ENCODE measurements at places on chromosomes 6 and 20. TPM values are rescaled to one million over a fixed set of nuclear protein-coding genes. Genes with fewer than 3 reads are reported as not detected.
A peak's percentile ranks its signal among the peaks of the same experiment; 100 is the strongest.

Gene ASIP
- total RNA-seq: not detected

Gene FILIP1
- total RNA-seq: 4.3 TPM

Gene RUNX2
- 2.7 TPM for total RNA-seq

Gene IBTK
- 41.1 TPM for total RNA-seq

DNA sequence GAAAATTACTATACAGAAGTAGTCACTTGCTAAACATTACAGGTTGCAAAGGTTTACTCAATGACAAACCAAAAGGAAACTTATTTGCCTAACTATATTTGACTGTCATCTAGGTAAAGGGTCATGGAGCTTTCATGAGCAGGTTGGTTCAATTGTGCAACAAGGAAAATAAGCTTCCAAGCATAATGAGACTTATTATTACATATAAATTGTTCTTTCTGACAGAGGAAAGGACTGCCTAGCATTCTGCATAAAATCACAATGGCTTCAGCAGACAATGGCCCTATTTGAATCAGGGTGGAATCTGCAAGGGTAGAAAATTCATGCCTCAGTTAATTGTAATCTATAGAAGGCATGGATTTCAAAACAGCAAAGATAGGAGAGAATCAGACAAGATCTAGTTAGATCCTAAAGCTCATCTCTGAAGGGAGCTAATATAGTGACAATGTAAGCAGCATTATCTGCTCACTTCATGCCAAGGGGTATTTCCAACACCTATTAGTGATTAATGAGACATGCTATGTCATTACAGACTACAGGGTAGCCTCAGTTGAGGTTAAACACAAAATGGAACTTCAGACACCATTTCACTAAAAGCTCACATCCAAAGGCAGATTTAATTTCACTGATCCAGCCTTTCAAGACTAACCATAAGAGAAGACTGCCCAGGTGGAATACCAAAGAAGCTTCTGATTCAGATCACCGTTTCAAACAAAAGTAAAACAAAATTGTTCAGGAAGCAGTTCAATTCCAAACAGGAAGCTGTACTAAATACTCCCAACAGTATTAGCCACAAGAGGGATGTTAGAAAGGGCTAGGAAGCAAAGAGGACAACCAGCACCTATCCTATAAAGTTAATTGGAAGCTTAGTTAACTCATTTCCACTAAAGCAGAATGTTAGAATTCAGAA, 8.5 kb downstream of the STAU1 start:
- H3K27ac ChIP-seq: peak overlapping the region; percentile 75
- H3K36me3 ChIP-seq: no peaks in the 10 kb centered on the region
- no peak overlapping the region for H3K4me3 ChIP-seq
- no peaks in the 10 kb centered on the region for H3K4me1 ChIP-seq
- H3K27me3 ChIP-seq: no peaks in the 10 kb centered on the region

- no peaks in the 10 kb centered on the region for H3K4me1 ChIP-seq
- H3K27ac ChIP-seq: no peak overlapping the region
- no peaks in the 10 kb centered on the region for H3K27me3 ChIP-seq
- H3K4me3 ChIP-seq: no peak overlapping the region
- no peak for DNase-seq
- no peaks in the 10 kb centered on the region for H3K36me3 ChIP-seq
These were observed 261.4 kb upstream of the IRAK1BP1 start for GRCh38 chr6:78605909-78606446.

GRCh38 chr6:160041608-160042007, 72.7 kb downstream of the IGF2R start:
- DNase-seq: peak; percentile 66
- no peak overlapping the region for H3K4me3 ChIP-seq
- no peaks in the 10 kb centered on the region for H3K36me3 ChIP-seq
- H3K27ac ChIP-seq: no peak overlapping the region
- H3K27me3 ChIP-seq: no peaks in the 10 kb centered on the region

DNA sequence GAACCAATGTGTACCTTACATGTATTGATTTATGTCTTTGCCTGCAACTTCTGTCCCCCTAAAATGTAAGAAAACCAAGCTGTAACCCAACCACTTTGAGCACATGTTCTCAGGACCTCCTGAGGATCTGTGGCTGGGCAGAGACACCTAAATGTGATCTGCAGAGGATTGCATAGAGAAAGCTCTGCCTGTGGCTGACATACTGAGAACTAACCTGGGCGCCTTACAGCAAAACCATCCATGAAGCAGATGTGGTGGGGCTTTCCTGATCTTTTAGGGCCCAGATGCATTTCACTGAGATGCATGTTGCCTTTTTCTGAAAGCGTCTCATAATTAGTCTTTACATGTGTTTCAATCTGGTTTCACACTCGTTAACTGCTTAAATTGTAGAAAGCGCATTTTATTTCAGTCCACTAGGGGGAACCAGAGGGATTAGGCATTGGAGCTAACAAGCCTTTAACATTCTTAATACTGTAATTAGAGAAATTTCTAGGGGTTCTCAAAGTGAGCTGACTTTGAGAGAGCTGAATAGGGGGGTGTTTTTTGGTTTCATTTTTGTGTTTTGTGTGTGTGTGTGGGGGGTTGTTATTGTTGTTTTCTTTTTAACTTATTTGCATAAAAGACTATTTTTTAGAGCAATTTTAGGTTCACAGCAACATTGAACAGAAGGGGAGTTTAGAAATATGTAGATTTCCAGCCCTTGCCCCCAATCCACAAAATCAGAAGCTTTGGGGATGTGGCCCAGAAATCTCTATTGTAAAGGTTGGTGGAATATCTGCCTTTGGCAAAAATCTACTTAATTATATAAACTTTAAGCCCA, 50.9 kb upstream of the FAM184A start:
- H3K4me3 ChIP-seq: no peak overlapping the region
- DNase-seq: no peak
- no peaks in the 10 kb centered on the region for H3K36me3 ChIP-seq
- no peaks in the 10 kb centered on the region for H3K4me1 ChIP-seq
- H3K27me3 ChIP-seq: no peaks in the 10 kb centered on the region
- no peak overlapping the region for H3K27ac ChIP-seq

DNA sequence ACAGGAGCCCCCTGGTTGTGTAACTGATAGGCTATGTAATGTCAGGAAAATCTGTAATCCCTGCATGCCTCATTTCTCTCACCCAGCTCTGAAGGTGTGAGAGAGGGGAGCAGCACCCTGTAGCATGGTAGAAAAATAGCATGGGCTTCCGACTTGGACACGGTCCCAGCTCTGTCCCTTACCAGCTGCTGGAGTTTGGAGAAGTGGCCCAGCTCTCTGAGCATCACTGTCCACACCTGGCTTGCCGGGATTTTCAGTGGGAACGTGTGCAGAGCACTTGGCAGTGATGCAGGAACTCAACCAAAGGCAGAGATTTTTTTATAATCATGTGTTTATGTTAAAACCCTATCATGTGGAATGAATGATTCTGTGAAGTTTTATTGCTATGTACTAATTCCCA, 34.6 kb downstream of the STK35 start:
- H3K36me3 ChIP-seq: no peaks in the 10 kb centered on the region
- H3K27ac ChIP-seq: no peak overlapping the region
- H3K4me3 ChIP-seq: no peak overlapping the region
- no peaks in the 10 kb centered on the region for H3K27me3 ChIP-seq
- DNase-seq: no peak

GRCh38 chr20:9236458-9236857, 167.6 kb downstream of the PLCB4 start:
- H3K4me3 ChIP-seq: no peak overlapping the region
- no peaks in the 10 kb centered on the region for H3K36me3 ChIP-seq
- no peak overlapping the region for H3K27ac ChIP-seq
- no peaks in the 10 kb centered on the region for H3K4me1 ChIP-seq

GRCh38 chr6:36141961-36142360, 11.6 kb downstream of the MAPK13 start:
- H3K4me1 ChIP-seq: no peaks in the 10 kb centered on the region
- H3K27me3 ChIP-seq: no peaks in the 10 kb centered on the region
- no peak overlapping the region for H3K27ac ChIP-seq
- H3K36me3 ChIP-seq: no peaks in the 10 kb centered on the region

GRCh38 chr6:15023448-15023847, 222.4 kb upstream of the JARID2 start:
- no peak overlapping the region for H3K27ac ChIP-seq
- no peak for DNase-seq
- H3K27me3 ChIP-seq: no peaks in the 10 kb centered on the region
- no peaks in the 10 kb centered on the region for H3K36me3 ChIP-seq
- H3K4me3 ChIP-seq: no peak overlapping the region

DNA sequence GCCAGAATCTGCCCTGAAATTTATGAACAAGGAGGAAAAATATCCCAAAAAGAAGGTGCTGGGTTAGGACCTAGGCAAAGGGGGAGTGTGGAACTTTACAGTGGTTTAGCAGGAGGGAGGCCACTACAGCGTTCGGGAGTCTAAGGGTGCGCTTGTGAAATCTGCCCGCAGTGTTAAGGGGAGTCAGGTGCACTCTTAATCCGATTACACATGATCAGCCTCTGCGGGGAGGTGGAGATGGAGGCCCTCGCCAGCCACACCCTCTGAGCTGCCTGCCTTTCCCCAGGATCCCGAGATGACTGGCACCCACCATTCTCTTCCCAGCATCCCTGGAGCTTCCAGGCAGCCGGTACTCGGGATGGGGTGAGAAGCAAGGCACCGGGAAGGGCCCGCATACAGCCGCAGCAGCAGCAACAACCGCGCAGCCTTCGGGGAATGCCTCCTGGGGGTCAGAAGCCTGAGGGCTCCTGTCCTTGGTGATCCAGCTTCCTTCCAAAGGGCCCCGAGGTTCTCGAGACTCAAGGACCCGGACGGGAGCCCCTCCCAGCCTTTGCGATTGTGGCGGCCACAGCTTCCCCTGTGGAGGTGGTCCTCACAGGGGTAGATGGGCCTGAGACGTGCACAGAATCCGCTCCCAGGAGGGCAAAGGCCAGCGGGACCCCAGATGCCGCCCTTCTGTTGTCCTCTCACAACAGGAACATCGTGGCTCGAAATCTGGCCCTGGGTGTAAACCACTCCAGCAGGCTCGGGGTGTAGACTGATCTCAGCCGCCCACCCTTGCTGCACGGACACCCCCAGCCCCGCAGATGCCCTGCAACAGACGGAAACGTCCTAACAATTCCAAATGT, 57.3 kb upstream of the CST7 start:
- no peaks in the 10 kb centered on the region for H3K4me1 ChIP-seq
- DNase-seq: no peak
- no peak overlapping the region for H3K27ac ChIP-seq
- no peaks in the 10 kb centered on the region for H3K27me3 ChIP-seq
- H3K4me3 ChIP-seq: no peak overlapping the region
